ENCODE measurements at places on chromosomes 11 and 22.

DNA sequence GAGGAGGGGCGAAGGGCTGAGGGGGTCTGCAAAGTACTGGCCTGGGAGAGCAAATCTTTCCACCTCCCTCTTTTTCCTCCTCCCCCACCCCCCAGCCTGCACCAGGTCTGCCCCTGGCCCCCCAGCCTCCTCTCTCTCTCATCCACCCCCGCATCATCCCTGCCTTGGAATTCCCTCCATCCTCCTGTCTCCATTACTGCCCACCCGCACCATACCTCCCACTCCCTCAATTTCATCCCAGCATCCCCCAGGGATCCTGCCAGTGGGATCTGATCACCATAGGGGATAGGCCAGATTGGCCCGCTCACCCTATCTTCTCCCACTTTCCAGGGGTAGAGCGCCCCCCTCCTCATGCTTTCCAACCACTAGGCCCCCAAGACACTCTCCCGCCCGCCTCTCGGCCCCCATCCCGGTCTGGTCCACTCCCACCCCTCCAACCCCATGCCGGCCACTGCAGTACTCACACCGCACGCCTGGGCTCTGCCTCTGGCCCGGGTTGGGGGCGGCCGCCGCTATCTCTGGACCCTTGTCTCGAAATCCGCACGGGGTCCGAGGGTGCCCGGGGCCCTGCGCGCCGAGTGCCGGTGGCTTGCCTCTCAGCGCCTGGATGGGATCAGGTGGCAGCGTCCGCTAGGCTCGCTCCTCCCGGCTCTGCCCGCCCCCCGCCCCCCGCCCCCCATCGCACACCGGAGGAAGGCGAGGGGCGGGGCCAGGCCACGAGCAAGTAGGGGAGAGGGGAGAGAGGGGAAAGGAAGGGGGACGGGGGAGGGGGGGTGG lies at the start of gene GAL3ST3:
Gene GAL3ST3 (minus strand): TSS at position 615 of the 777 bp plus-strand sequence. CDS start 3,746 bp downstream, outside the sequence.
- peak; percentile 79 for DNase-seq

GRCh38 chr11:112292785-112293407 lies 32.2 kb upstream of the PLET1 start:
- DNase-seq: no peak

DNA sequence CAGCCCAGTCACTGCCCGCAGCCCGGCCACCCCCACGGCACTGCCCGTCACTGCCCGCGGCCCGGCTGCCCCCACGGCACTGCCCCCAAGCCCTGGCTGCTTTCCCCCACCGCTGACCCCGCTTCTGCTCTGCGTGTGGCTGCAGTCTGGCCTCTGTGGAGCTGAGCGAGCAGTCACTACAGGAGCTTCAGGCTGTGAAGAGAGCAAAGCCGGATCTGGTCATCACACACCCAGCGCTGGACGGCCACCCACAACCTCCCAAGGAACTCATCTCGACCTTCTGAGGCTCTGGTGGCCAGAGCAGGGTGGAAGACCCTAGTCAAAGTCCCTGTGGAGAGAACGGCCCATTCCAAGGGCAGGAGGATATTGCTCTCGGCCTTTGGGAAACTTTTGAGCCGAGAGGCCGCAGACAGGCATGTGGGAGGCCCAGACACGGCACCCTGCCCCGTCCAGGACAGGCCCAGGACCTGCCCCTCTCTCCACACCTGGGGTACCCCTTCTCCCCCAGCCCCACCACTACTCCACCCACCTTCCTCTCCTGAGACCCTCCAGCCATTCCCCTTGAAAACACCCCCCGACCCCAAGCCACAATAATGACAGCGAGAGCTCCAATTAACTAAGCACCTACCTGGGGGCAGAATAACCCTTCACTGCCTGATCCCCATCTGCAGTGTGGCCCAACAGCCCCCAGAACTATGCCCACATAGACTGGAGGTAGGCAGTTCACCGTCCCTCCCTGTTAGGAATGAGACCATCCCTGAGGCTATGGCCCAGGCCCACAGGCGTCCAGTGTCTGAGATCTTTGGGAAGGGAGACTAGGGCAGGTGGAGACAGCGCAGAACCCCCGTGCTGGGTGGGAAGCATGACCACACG lies 3.7 kb upstream of the PGGHG start:
- no peak for DNase-seq

GRCh38 chr11:61338783-61339489 lies 5.9 kb downstream of the TKFC start:
- no peak for DNase-seq

DNA sequence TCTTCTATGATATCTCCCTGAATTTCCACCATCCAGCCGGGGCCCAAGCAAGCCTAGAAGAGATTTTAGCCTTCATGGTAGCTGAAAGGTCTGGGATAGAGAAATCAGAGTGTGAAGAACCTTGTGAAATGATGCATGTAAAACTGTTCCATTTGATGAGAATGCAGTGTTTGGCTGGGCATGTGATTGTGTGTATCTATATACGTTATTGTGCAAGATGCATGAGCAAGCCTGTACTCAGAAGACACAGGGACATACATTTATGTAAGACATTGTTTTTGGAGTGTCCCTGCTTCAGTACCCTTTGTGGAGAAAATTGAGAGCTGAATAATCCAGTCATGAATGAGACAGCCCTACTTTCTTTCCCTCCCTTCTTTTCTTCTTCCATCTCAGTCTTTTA lies 15.2 kb upstream of the OR52K2 start:
- DNase-seq: no peak

DNA sequence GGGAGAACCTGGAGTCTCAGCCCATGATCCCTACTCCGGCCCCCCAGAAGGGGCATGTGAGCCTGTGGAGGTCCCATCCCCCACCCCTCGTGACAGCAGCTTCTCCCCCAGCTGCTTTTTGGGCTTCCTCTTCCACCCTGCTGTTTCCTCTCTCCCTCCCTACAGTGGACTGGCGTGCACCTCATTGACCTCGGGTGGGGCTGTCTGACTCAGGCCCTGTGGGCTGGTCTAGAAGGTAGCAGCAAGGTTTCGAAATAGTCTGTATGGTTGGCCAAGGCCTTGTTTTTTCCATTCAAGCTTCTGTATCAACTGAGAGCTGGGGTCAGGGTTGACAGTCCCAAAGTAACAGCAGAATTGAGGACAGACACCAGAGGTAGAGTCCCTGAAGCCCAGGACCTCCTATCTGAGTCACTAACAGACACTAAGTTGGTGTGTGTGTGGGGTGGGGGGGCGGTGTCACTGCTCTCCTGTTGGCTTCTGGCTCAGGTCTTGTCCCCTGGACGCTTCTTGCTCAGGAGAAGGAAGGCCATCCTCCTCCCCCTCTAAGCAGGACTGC lies 7.7 kb downstream of the SLC37A2 start:
- DNase-seq: no peak

DNA sequence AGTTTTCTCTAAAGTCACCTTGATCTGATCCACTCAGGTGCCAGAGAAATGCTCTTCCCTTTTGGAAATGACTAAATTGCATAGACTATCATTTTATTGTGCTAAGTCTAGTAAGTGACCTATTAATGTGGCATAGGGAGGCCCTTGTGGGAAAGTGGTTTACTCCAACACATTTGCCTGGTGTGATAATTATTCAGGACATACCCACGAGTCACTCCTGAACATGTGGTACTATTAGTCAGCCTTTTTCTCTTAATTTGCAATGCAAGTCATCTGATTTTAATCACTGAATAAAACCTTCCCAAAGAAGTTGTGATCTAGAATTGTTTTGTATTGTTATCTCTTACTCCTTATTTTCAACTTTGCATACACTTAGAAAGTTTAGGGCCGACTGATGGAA lies 148.7 kb downstream of the OR4C45 start:
- DNase-seq: no peak

GRCh38 chr22:33792832-33793231 lies 127.4 kb downstream of the LARGE1 start:
- DNase-seq: no peak

DNA sequence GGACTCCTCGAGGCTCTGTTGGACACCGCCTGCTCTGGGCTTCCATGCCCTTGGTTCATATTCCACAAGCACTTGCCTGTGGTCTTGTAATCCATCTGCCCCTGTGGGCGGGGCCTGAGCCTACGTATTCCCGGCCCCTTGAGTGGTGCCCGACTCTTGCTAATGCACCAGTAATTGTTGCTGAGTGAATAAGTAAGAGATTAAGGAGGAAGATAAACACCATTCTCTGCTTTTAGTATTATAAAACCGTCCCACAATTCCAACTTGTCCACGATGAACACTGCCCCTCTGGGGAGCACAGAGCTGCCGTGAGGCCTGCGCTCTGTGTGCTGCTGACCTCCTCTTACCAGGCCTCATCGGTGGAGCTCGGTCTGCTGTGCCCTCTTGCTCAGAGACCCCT lies 50.3 kb downstream of the MICAL2 start:
- peak; percentile 62 for DNase-seq
